ENCODE measurements at places on chromosomes 5 and 9.

GRCh38 chr5:168765551-168766425, 186.6 kb upstream of the PANK3 start:
- no peak for DNase-seq

DNA sequence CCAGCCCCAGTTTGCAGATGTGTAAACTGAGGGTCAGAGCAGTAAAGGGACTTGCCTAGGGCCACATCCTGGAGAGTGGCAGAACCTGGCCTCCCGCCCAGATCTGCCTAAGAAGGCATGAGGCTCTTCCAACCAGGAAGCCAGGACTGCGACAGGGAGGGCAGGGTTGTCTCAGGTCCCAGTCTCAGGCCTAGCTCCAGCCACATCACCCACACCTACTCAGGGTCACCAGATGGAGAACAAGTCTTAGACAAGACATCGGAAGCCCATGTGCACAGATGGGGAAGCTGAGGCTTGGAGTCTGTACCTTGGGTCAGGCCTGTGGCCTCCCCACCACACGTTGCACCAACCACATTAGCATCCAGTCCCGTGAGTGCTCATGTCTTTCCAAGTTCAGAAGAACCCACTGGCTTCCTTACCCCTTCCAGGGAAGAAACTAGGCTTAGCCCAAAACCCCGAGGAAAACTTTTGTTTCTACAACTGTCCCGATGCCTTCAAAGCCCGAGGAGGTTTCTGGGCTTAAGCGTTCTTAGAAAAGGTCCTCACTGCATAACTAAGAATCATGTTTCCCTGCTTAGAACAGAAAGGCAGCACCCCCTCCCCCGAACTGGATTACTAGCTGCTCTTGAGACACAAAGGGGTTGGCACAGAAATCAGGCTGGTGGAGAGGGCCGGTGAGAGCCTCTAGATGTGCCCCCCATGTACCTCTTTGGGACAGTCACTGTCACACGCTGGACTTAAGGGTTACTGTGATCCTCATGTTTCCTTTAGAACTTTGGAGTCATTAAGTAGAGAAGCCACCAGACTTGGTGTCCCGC, 2.2 kb downstream of the FAM78A start:
- no peak for DNase-seq

DNA sequence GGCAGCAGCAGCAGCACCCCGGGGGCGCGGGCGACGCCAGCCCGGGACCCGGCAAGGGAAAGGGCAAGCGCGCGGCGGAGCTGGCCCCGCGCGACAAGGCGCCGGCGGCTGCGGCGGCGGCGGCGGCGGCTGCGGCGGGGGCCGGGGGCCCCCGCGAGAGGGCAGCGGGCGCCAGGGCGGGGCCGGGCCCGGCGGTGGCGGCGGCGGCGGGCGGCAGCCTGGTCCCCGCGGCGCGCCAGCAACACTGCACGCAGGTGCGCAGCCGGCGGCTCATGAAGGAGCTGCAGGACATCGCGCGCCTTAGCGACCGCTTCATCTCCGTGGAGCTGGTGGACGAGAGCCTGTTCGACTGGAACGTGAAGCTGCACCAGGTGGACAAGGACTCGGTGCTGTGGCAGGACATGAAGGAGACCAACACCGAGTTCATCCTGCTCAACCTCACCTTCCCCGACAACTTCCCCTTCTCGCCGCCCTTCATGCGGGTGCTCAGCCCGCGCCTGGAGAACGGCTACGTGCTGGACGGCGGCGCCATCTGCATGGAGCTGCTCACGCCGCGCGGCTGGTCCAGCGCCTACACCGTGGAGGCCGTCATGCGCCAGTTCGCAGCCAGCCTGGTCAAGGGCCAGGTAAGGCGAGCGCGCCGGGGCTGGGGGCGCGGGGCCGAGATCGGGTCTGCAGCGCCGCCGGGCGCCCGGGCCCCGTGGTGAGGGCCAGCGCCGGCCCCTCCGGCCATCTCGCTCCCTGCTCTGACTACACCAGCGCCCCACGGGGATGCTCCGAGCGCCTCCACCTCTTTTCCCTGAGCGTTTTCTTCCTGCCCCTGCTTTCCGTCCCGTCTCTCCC, at the start of gene UBE2QL1:
UBE2QL1 (plus strand) TSS at position 238 of the 843 bp plus-strand sequence; CDS start at position 273, 35 bp downstream.
- no peak for DNase-seq

- DNase-seq: no peak
Observed at GRCh38 chr9:133682818-133683585, 46.8 kb downstream of the DBH start.

GRCh38 chr5:169997798-169998197, 17.5 kb upstream of the INSYN2B start:
- DNase-seq: no peak

- no peak for DNase-seq
Observed at GRCh38 chr9:119195521-119195920, 173.7 kb downstream of the BRINP1 start.

GRCh38 chr5:23352446-23352845, 155.0 kb upstream of the PRDM9 start:
- no peak for DNase-seq

DNA sequence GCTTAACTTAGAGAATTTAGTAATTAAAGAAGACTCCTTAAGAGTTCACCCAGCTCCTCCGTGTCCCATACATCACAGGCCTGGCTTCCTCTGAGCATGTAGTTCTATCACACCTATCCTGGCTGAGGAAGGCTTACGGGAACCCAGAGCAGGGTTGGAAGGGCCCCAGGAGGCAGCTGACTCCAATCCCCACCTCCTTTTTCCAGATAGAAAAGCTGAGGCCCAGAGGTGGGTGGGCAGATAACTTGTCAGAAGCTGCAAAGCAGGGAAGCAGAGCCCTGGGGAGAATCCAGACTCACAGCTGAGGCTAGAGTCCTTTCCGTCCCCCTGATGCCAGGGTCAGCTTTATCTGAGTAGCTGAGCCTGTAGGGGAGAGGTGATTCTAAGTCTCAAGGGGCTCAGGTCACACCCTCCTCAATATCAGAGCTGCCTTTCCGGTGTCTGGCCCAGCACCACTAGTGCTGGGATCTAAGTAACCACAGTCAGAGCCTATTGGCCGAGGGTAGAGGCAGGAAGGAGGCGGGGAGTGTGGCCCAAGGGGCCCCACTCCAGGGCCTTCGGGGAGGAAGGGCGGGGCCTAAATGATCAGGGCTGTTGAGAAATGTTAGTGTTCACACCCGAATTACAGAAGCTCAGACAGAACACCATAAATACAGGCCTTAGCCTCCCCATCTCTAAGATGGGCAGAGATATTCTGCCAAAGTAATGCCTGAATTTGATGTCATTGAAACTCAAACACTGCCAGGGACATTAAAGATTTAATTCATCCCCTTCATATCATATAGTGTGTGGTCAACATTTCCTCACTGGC, 9.9 kb downstream of the CCDC69 start:
- DNase-seq: peak; percentile 65

- DNase-seq: no peak
Observed at GRCh38 chr5:40355846-40356245, 323.9 kb upstream of the PTGER4 start.

- DNase-seq: no peak
Observed at GRCh38 chr9:130982636-130983358, 26.2 kb upstream of the LAMC3 start.

- no peak for DNase-seq
Observed at GRCh38 chr5:111585291-111585690, 73.0 kb upstream of the STARD4 start.

- DNase-seq: no peak
Observed at GRCh38 chr5:83001796-83002381, 75.3 kb downstream of the TMEM167A start.

DNA sequence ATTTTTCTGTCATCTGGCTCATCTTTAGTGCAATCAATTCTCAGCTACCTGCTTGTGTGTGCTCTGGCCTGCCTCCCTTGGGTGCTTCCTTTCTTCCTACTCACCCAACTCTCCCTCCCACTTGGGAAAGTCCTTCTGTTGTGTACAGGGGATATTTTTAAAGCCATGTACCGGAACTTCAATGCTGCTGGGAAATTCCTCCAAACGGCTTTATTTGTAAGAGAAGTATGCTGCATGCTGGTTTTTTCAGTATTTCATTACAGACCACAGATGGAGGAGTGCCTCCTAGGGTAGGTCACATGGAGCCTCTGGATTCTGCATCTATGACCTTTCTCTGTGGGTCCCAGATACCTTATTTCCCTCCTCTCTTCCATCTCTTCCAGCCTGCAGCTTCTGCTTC, 5.4 kb upstream of the HMHB1 start:
- no peak for DNase-seq

DNA sequence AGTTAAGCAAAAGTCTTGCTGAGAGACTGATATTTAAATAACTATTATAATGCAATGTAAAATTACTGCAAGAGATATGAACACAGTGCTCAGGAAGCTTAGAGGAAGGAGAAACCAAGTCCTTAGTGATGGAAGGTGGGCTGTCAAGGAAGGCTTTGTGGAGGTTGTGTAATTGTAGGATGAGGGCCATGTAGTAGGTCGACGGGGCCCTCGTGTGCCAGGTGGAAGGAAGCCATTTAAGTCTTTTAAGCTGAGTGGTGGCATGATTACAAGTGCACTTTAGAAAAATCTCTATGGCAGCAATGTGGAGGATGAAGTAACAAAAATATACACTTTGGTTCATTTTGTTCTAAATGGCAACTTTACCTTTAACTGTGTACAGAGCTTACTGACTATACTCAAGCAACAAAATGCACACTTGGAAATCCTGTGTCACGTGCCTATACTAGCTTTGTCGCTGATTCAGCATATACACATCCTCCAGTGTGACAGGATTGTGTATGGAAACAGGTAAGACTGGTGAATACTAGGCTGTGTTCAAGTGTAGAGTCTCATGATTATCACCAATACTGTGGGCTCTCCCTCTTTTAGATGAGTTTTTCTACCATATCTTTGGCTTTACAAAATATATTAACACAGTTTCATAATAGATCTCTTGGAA, 78.6 kb downstream of the TMC1 start:
- no peak for DNase-seq

GRCh38 chr9:116855881-116856662, 169.0 kb downstream of the TRIM32 start:
- DNase-seq: no peak
